Right atrium auricular region (tissue), 2 donors: ENCODE measurements at places on chromosomes 4 and X. TPM values are rescaled to one million over a fixed set of nuclear protein-coding genes. Genes with fewer than 3 reads are reported as not detected.

MAGEC3 gene
- not detected for total RNA-seq

IL21 gene
- not detected for total RNA-seq

STPG2 gene
- 0.71 TPM for total RNA-seq

LGI2 gene
- total RNA-seq, result 1.9 TPM

RIPPLY1 gene
- not detected for total RNA-seq

XK gene
- total RNA-seq, result 10.1 TPM

PAGE1 gene
- total RNA-seq, result not detected

ZCCHC18 gene
- total RNA-seq, result not detected
